NCI-H1436 treated with DMSO at 0.1 percent for 48 hours (cell line): ENCODE measurements at places on chromosomes 1 and 21.

GRCh38 chr1:162284206-162284955 lies 92.3 kb downstream of the SPATA46 start:
- DNase-seq, result no peak

DNA sequence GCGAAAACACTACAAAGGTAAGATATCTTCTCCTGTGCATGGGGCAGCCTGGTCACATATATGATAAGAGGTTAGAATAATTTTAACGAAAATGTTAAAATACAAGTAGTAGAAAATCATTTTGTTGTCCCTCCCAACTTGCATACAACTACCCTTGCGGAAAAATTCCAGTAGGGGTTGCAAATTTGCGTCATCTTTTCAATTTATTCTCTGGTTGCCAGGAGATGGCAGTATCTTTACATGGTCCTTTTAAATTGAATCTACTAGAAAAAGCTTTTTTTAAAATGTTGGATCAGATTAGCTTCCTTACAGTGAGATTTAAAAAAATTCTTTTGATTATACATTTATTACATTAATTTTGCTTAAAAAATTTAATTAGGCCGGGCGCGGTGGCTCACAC lies 10.9 kb downstream of the S100PBP start:
- no peak for DNase-seq

- DNase-seq, result no peak
Observed at GRCh38 chr1:219480011-219480410, 132.9 kb downstream of the ZC3H11B start.

GRCh38 chr1:238672262-238672661 lies 714.1 kb upstream of the CHRM3 start:
- DNase-seq, result no peak

DNA sequence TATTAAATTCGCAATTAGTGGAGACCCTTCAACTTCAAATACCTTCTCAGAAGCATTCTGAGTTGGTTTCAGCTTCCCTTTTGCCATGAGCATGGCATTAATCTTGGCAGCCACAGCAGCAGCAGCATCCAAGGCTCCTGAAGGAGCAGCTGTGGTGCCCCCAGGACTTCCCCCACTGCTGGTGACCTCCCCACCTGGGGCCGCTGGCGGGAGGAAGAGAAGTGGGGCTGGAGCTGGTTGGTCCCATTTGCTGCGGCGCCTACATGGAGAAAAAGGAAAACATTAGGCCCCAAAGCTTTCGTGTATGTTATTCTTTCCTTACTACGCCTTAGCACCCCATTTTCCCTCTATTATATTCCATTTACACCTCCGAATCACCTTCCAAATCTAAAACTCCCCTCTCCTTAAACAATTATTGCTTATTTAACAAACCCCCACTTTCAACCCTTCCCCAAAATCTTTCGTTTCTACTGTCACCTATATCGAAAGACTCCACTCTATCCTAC lies 569 bp downstream of the KHDC4 start:
- DNase-seq, result no peak

GRCh38 chr1:172894349-172895049 lies 156.2 kb downstream of the TNFSF18 start:
- no peak for DNase-seq

DNA sequence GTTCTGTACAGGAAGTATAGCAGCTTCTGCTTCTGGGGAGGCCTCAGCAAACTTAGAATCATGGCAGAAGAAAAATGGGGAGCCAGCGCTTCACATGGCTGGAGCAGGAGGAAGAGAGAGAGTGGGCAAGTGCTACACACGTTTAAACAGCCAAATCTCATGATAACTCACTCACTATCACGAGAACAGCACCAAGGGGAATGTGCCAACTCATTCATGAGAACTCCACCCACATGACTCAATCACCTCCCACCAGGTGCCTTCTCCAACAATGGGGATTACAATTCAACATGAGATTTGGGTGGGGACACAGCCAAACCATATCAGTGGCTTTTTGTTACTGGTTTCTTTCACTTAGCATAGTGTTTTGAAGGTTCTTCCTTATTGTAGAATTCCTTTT lies 138.6 kb downstream of the SYT14 start:
- no peak for DNase-seq

DNA sequence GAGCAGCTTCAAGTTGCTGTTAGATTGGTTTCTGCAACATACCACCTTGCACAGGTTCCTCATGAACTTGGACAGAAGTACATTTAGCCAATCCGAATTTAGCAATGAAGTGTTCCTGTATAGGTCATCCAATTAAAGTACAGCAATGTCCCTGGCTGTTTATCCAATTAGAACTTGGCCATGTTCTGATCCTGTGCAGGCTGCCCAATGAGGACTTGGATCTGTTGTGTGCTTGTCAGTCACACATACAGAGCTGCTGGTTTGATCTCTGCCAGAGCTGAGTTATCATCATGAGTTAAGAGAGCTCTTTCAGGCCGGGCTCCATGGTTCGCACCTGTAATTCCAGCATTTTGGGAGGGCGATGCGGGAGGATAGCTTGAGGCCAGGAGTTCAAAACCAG lies 22.0 kb upstream of the IFNLR1 start:
- no peak for DNase-seq

GRCh38 chr1:202802034-202802433 lies 6.2 kb downstream of the KDM5B start:
- no peak for DNase-seq

- no peak for DNase-seq
Observed at GRCh38 chr1:88204111-88204510, 480.0 kb upstream of the PKN2 start.

- no peak for DNase-seq
Observed at GRCh38 chr1:185672719-185673360, 61.4 kb upstream of the HMCN1 start.

GRCh38 chr1:19710825-19711611 lies 46.3 kb downstream of the HTR6 start:
- DNase-seq, result no peak

GRCh38 chr1:38183096-38183495 lies 136.5 kb upstream of the POU3F1 start:
- no peak for DNase-seq

DNA sequence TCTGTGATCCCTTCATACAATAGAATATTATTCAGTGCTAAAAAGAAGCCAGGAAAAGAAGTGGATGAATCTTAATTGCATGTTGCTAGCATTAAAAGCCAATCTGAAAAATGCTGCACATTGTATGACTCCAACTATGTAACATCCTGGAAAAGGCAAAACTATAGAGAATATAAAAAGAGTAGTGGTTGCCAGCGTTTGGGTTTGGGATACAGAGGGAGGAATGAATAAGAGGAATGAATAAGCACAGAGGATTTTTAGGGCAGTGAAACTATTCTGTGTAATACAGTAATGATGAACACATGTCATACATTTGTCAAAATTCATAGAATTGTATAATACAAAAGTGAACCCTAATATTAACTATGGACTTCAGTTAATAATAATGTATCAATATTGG lies 42.5 kb downstream of the GPR88 start:
- no peak for DNase-seq

DNA sequence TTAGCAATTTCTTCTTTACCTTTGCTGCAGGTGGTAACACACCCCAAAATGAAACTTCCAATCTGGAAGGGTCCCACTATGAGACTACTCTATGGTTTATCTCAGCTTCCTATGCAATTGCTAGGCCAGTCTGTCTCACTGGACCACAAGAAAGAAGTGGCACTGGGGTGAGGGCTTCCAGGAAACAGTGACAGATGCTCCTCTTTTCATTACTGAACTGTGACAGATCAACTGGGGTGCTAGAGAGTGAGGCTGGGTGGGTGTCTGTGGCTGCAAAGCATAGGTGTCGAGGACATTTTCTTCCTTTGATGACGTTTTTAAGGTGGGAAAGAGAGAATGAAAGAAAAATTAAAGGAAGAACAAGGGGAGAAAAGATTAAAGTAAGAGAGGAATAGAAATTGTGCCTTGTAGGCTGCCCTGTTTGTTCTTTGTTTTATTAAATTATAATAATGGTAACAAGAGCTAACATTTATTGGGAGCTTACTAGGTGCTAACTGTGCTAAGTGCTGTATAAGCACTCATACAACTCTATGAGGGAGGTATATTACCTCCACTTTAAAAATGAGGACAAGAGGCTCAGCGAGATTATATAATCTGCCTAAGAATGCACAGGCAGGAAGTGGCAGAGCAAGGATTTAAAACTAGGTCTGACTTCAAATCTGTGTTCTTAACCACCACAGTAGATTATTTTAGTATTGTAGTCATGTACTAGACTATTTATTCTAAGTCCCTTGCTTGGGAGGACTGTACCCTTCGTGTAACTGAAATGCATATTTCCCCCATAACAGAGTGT lies 27.8 kb upstream of the DMRTA2 start:
- DNase-seq, result no peak

DNA sequence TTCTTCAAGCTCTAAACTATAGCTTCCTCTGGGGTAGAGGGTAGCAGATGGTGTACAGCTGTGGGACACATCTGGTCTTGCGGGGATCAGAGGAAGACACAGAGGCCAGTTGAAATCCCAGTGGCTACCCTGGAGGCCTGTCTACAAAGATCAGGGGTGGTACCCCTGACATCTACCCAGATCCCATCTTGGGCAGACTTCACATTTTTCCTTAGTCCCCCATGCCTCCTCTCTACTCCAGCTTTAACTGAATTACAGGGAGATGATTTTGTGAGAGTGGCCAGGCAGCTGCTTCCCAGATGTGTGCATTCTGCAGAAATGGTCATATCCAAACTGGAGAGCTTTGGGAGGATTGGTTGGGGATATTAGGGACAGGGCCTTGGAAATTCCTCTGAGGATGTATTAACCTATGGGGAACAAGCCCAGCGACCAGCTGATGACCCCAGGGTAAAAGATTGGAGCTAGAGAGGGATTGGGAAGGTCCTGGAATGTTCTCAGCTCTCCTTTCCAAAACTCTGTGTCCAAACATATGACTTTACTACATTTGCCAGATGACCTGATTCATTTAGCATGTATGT lies 9.6 kb upstream of the CD34 start:
- DNase-seq, result no peak

- DNase-seq, result no peak
Observed at GRCh38 chr1:221045151-221045550, 165.9 kb downstream of the HLX start.

DNA sequence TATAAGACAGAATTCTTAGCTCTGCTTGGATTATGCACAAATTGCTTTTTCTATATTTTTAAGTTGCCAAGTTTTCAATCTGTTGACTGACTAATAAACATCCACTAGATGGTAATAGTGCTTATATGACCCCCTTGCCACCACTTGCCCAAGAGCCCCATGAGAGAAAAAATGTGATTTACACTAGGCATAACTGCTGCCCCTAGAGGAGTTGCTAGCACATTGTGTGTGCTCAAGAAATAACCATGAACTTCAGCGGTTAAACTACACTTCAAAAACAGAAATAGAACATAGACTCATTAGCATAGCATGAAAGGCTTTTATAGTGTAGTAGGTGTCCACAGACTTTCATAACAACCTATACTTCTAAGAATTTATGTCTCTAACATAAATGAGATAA lies 61.4 kb downstream of the BRINP3 start:
- DNase-seq, result no peak

DNA sequence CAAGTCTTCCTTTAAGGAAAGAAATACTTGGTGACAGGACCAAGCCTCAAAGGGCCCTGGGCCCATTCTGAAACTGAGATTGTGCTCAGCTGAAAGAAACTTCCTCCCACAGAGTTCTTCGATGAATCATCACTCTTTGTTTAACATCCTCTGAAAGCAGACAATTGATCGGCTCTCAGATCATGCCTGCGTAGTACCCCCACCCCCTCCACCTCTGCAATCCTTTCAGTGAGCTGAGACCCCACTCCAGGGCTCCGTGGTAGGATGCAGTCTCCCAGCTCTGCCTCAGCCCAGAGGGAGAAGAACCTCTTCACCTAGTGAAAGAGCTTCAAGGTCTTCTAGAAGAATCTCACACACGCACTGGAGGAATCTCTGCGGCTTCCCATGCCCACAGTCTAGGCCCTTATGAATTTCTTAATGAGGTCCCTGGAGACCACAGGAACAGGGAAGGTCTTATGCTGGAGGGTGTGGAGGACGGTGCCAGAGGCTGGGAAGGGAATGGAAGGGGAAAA lies 104.9 kb upstream of the SOD1 start:
- DNase-seq, result no peak

- no peak for DNase-seq
Observed at GRCh38 chr1:40075266-40075665, 21.8 kb downstream of the PPT1 start.

DNA sequence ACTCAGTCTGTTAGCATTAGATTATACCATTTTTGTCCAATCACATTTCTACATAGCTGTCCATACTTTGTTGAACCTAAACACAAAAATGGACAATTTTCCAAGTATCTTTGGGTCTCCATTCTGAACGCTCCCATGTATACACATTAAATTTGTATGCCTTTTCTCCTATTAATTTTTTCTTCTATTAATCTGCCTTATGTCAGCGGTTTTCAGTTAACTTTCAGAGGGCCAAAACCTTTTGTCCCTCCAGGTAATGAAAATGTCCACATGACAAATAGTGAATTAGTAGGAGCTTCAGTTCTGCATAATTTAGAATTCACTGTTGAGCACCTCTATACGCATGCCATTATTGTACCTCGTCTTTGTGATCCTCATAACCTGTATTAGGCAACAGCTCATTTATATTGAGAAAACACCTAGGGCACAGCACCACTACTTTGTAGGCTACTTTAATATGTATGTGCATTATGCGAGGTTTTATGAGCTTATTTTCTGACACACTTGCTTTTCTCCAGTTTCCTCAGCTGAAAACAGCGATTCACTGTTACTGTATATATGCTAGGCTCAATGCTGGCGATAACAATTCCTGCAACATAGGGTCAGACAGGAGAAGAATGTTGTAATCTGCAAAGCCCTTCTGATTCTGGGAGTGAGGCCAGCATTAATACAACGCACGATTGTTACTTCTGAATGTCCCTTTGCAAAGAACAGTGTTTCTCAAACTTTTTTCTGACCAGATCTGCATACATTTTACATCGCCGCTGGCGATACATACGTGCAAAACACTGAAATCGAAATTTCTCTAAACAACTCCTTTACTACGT lies 1.1 kb upstream of the ABCD3 start:
- DNase-seq, result no peak

DNA sequence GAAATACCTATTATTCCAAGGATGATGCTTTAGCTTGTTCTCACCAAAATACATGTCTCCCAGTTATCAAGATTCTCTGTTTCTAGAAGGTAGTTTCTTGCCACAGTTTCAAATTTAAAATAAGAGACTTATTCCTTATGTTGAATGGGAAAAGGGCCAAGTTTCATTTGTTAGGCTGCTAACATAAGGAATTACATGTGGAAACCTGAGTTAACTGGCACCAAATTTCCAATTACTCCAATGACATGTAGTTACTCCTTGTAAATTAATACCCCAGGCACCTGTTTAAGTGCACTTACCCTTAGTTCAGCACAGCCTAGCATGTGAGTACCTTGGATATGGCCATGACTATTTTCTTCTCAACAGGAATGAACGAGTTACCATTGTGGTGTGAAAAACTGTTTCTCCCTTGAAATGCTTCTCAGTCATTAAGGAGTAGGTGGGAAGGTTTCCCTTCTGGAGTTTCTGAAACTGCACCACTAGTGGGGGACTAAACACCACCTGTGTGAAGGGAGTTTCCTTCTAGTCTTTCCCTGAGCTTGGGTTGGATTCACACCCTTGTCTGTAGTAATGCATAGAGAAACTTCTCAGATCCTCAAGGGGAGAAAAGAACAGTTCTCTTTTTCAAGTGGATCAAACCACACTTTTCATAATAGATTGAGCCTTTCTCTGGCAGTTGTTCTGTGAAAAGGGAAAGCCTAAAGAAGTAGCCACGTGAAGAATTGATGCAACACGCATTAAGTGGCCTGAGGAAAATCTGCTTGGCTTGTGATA lies 32.3 kb upstream of the LRRC8C start:
- DNase-seq, result no peak
